ENCODE measurements at places on chromosomes 1 and 21. TPM values are rescaled to one million over a fixed set of nuclear protein-coding genes. Genes with fewer than 3 reads are reported as not detected.

CFAP107 gene
- not detected for polyA plus RNA-seq

L1TD1 gene
- polyA plus RNA-seq = 0.22 TPM

CFHR5 gene
- not detected for polyA plus RNA-seq

GRIK3 gene
- not detected for polyA plus RNA-seq

C1orf35 gene
- polyA plus RNA-seq = 6.9 TPM

COL11A1 gene
- polyA plus RNA-seq = not detected

Measured in CD14-positive monocyte (primary cell).